Bronchial smooth muscle cell (primary cell): ENCODE measurements at places on chromosomes 7 and 10. TPM values are rescaled to one million over a fixed set of nuclear protein-coding genes. Genes with fewer than 3 reads are reported as not detected.

GIMAP5 gene
- not detected in 2 replicates for total RNA-seq

EN2 gene
- under 0.01 TPM in 1 of 2 replicates, not detected in the other for total RNA-seq

GRM8 gene
- total RNA-seq: not detected in 2 replicates

IL6 gene
- 0.94 and 3.3 TPM in 2 replicates for total RNA-seq

UTF1 gene
- not detected in 2 replicates for total RNA-seq

PNLIPRP3 gene
- total RNA-seq: under 0.01 TPM in 1 of 2 replicates, not detected in the other

TMEM225B gene
- 1.3 and 1.5 TPM in 2 replicates for total RNA-seq

GPR22 gene
- total RNA-seq: not detected in 2 replicates

CLDN3 gene
- under 0.01 TPM in 1 of 2 replicates, not detected in the other for total RNA-seq

PCGF5 gene
- 12.6 and 15.6 TPM in 2 replicates for total RNA-seq

USP54 gene
- 4.4 and 7.8 TPM in 2 replicates for total RNA-seq

GSTO2 gene
- total RNA-seq: 1.7 and 2.4 TPM in 2 replicates

IKZF1 gene
- total RNA-seq: 0.16 TPM in 1 of 2 replicates, not detected in the other

FLNC gene
- 166 and 209 TPM in 2 replicates for total RNA-seq

RTKN2 gene
- 0.17 and 0.47 TPM in 2 replicates for total RNA-seq

C10orf90 gene
- total RNA-seq: not detected in 2 replicates

TAS2R60 gene
- total RNA-seq: 0.17 TPM in 1 of 2 replicates, not detected in the other

SCART1 gene
- total RNA-seq: 3.7 and 4.7 TPM in 2 replicates

ASNS gene
- 11.0 and 27.0 TPM in 2 replicates for total RNA-seq

SKIDA1 gene
- total RNA-seq: 0.47 and 0.60 TPM in 2 replicates

PRRT4 gene
- total RNA-seq: not detected in 2 replicates

AKR1C8 gene
- total RNA-seq: not detected in 2 replicates

AZGP1 gene
- not detected in 2 replicates for total RNA-seq

MYL7 gene
- 0.47 TPM in 1 of 2 replicates, not detected in the other for total RNA-seq

MINDY4 gene
- 4.4 and 6.3 TPM in 2 replicates for total RNA-seq

PRSS37 gene
- not detected in 2 replicates for total RNA-seq

OGDHL gene
- total RNA-seq: 0.17 and 0.47 TPM in 2 replicates

VWDE gene
- total RNA-seq: under 0.01 and 0.16 TPM in 2 replicates

ACSM6 gene
- not detected in 2 replicates for total RNA-seq

ANXA8 gene
- total RNA-seq: 0.32 and 0.52 TPM in 2 replicates

PTPRZ1 gene
- under 0.01 TPM in 1 of 2 replicates, not detected in the other for total RNA-seq

LRRC17 gene
- 311 and 381 TPM in 2 replicates for total RNA-seq

NUDT5 gene
- 49.0 and 56.8 TPM in 2 replicates for total RNA-seq

JAZF1 gene
- 5.9 and 6.0 TPM in 2 replicates for total RNA-seq

DYDC1 gene
- not detected in 2 replicates for total RNA-seq

KCP gene
- 0.32 and 0.34 TPM in 2 replicates for total RNA-seq

CCDC6 gene
- total RNA-seq: 13.5 and 21.4 TPM in 2 replicates

GET4 gene
- 17.9 and 22.1 TPM in 2 replicates for total RNA-seq
